ENCODE measurements at places on chromosomes 1 and 21.
A peak's percentile ranks its signal among the peaks of the same experiment; 100 is the strongest.

DNA sequence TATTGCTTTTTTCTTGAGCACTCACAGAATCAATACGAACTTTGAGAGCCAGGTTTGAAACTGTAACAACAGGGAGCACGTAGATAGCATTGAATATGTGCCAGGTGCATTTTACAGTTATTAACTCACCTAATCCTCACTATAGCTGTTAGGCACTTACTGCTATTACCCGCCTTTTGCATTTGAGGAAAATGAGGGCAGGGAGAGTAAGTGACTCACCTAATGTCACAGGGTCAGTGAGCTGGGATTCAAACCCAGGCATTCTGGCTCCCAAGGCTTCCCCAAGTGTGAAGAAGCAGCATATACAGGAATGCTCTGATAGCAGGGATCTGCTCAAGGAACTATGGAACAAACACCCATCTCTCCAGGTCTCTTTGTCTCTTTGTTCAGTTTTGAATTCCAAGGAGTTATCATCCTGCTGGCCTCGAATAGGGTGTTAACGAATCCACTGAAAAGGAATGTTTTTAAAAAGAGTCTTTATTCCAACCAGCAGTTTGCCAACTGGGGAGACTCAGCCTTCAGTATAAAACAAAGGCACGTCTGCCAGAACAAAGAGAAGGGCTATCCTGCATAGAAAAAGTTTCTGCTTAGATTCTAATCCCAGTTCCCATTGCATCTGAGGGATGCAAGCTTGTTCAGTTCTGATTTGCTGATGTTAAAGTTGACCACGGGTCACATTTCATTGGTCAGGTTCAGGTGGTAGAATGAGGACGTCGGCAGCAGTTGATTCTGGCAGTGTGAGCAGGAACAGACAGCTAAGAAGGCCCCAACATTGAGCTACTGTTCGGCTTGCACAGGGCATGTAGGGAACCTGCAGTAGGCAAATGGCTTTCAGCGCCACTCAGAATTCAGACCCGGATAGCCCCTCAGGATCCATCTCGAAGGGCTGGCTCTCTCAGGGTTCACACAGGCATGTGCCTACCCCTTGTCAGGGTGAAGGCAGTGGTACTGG, 22.1 kb downstream of the TRIM67 start:
- no peak for DNase-seq

GRCh38 chr1:201268604-201269151, 14.6 kb upstream of the PKP1 start:
- DNase-seq: peak; percentile 12

GRCh38 chr21:45109831-45110492, 35.6 kb downstream of the ADARB1 start:
- peak; percentile 61 for DNase-seq

DNA sequence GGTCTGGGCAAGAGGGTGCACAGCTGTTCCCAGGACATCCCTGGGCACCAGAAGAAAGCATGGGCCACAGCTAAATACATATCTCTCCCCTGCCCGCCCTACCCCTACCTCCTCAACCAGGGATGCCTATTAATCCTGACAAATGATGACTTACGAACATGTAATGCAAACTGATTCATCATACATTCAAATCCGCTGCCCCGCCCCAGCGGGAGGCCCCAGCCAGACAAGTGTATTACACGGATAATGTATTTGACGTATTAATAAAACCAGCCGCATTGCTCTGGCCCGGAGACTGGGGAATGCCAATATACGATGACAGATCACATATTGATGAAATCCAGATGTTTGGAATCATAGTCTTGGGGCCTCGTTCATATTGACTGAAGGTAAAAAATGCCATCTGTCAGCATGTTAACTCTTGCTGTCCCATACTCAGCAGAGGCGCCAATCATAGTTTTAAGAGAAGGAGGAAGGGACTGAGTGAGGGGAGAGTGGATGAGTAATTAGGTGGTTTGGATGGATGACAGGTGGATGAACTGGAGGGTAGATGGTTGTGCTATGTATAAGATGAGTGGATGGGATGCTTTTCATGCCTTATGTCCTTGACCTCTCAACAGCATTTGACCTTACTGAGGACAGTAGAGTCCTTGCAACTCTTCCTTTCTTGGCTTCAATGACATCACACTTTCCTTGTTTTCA, 68.2 kb downstream of the TMEM53 start:
- DNase-seq: no peak

DNA sequence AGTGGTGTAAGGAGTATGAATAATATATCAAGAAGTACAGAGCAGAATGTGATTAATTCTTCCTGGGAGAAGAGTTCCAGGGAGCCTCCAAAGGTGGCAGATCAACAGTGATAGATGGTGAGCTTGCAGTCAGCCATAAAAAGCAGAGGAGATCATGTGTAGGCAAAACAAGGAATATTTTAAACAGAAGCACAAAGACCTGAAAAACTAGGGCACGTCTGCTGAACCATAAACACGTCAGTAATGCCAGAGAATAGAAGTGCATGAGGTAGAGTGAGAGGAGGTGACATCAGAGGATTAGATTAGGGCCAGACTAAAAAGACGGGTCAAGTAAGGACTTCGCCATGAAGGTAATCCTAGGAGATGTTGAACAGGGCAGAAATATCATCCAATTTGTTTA, 151.8 kb downstream of the EIF4G3 start:
- DNase-seq: no peak

DNA sequence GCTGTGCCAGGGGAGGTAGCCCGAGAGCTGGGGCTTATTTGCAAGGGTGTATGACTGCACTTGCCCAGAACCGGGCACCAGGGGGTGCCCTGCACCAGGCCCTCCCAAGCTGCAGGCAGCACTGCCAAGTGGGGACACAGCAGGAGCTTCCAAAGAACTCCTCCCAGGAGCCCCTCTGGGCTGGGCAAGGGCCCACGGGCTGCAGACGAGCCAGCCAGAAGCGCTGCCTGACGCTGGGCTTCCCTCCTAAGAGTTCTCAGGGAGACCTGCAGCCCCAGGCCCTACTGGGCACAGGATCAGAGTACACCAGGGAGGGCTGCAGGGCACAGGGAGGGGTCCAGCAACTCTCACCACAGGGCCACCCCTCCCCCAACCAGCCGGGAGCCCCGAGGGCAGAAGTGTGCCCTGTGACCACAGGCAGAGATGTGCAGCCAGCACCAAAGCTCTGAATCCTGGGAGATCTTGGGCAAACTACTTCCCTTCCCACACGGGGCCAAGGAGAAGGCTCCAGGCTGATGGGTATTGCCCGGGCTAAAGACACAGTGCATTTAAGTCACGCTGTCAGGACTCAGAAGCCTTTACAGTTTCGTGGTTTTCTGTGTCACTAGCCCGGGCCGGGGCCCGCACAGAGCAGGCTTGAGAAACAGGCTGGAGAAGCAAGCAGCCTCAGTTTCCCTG, 63.4 kb downstream of the KCNAB2 start:
- DNase-seq: peak; percentile 78

- peak; percentile 23 for DNase-seq
Observed at GRCh38 chr1:61170328-61171238, 88.2 kb downstream of the NFIA start.

GRCh38 chr1:204473400-204473965, 21.1 kb downstream of the PIK3C2B start:
- no peak for DNase-seq

- DNase-seq: no peak
Observed at GRCh38 chr1:118558933-118559332, 373.9 kb upstream of the SPAG17 start.

DNA sequence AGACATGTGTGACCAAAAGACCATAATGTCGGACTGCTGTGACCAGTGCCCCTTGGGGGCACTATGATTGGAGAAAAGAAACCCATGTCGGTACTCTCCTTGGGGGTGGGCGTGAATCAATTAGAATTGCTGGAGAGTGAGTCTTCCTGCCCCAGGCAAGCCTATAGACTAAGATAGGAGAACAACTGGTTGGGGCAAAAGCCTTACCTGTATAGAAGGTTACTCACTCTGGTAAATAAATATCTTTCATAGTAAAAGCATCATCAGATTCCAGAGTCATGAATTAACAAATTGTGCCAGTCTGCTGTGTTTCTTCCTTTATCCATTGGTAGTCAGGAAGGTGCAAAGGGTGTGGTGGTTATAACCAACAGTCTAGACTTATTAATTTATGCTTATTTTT, 2.9 kb upstream of the PTGFRN start:
- no peak for DNase-seq

GRCh38 chr1:240199758-240200645, 108.3 kb downstream of the FMN2 start:
- no peak for DNase-seq

DNA sequence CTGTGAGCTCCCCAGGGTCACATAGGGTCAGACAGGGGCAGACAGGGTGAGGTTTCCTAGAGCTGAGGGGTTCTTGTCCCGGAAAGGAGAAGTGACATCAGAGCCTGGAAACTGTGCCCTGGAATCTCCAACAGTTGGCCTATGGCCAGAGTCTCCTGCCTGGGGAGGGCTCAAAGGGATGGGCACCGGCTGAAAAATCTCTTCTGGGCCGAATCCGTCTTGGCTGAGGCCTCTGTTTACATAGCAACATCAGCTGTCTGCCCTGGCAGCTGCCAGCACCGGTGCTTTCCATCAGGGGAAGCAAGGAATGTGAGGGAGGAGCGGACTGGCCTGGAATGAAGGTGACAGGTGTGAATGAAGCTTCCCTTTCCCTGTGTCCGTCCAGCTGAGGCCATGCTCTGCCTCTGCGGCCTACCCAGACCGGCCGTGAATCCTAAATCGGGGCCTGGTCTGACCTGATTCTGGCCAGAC, 30.7 kb downstream of the VASH2 start:
- DNase-seq: peak; percentile 24

DNA sequence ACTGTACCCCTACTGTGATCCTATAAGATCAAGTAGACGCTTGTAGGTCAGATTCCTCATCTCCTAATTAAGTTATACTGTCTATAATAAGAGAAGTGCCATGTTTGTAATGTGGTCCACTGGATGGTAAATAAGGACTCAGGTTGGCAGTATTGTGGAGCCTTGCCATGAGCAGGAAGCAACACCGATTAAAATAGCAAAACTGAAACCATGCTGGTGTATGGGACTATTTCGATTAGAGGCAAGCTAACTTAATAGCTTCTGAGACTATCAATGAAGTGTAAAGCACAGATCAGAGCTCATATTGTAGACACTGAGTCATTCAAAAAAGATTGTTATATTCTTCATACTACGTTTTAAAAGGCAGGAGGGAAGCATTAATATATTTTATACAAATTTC, 348.8 kb downstream of the HHAT start:
- no peak for DNase-seq

- DNase-seq: peak; percentile 32
Observed at GRCh38 chr1:10692401-10693021, 103.9 kb downstream of the CASZ1 start.

GRCh38 chr21:26473471-26473870, 99.6 kb downstream of the CYYR1 start:
- no peak for DNase-seq

GRCh38 chr1:211827051-211827450, 3.5 kb downstream of the LPGAT1 start:
- DNase-seq: no peak

- no peak for DNase-seq
Observed at GRCh38 chr1:151012684-151013471, 4.6 kb downstream of the PRUNE1 start.

DNA sequence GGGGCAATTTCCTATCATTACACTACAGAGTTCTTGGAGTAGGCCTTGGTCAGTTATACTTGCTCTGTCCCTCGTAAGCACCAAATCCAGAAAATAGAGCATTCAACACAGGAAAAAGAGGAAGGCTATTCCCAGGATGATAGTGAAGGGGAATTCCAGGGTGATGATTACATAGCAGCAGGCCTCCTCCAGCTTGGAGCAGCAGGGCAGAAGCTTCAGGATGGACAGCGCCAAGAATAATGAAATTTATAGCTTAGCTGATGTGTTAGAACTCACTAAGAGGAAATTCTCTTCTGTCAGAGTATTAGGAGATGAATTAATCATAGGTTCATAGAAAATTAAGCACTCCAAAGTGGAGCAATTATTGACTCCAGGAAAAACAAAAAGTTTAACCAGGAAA, 10.8 kb upstream of the SMAP2 start:
- DNase-seq: peak; percentile 61

DNA sequence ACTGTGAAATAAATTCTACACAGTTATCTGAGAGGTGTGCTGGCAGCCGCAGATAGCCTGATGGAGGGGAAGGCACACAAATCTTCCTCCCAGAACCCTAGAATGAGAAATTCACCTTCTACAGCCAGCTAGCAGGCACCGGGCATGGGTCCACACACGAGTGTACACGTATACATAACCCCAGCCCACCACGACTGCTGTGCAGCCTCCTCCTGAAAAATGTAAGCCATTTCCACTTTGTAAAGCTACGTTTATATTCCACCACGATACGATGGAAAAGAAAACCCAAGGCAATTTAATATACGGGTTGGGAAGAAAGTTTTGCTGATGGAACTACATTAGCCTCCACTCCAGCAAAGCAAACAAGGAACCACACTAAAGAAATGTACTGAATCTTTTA, 1.8 kb downstream of the BTG3 start:
- peak; percentile 40 for DNase-seq

DNA sequence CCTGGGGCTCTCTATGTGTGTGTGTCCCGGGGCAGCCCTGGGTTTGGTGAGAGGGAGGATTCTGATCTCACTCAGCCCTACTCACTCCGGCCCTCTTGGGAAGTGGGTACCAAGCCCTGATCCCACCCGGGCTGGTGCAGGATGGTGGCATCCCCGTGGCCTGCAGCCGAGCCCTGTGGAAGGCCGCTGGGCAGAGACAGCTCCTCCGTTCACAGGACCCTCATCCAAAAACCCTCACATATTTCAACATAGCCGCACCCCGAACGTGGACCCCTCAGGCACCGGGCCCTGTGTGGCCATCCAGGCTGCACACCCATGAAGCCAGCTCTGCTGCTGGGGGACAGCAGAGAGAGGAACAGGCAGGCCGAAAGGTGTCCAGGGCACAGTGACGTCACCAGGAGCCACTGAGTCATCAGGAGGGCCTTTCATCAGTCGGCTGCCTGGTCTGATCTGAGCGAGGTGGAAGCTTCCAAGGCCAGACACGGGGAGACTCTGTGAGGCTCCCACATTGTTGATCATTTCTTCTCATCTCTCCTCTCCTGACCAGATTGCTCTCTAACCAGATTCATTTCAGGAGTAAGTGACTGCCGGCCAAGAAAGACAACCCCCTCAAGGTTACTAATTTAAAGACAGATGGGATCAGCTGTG, 16.2 kb upstream of the GPR157 start:
- peak; percentile 68 for DNase-seq

- no peak for DNase-seq
Observed at GRCh38 chr21:17688912-17689874, 76.5 kb upstream of the BTG3 start.

DNA sequence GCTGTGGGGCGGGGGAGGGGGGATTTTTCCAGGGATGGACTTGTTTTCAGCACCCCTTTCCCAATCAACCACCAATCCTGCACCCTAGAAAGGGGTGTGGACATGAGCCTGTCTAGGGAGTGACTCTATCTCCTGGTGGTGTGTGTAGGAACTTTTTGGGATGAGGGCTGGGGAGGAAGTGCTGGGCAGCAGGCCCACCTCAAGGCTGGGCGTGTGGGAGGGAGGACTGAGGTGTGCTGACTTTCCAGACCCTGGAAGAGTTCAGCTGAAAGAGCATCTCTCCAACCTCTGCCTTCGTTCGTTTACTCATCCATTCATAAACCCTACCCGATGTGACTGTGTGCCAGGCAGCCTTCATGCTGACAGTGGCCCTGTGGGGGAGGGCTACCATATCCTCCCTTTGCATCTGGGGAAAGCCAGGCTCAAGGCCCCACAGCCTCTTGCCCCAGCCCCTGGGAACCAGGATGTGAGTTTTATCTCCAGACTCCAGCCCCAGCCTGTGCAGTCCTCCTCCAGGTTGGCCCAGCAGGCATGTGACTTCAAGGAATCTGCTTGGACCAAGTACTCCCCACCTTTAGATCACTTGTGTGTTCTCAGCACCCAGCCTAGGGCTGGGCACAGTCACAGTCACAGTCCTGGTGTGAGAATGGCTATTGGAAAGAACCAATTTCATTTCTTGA, 6.7 kb downstream of the KNCN start:
- no peak for DNase-seq
